ENCODE measurements at places on chromosomes 12 and 14. TPM values are rescaled to one million over a fixed set of nuclear protein-coding genes. Genes with fewer than 3 reads are reported as not detected.

DNA sequence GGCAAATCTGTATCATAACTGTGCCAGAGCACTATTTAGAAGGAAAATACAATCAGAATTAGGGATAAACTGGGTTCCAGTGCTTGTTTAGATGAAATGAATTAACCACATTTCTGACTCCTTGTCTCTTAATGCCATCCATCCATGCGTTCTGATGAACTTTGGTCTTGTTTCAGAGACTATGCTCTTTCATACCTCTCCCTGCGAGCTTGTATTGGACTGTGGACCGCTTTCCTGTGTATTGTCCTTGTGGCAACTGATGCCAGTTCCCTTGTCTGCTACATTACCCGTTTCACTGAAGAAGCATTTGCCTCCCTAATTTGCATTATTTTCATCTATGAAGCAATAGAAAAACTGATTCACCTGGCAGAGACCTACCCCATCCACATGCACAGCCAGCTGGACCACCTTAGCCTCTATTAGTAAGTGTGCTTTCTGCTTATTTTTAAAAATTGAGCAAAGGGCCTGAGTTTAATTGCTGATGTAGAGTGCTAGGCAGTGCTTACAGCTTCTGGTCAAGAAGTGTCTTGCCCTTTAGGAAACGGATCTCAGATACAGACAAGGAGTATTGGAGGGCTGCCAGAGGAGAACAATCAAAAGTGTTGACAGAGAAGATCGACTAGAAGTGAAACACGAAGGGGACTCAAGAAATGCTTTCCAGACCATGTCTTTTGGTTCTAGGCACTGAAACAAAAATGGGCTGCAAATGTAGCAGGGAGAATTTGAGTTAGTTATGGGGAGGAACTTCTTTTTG is 46.7 kb downstream of the SLC4A8 start:
- DNase-seq = no peak

DNA sequence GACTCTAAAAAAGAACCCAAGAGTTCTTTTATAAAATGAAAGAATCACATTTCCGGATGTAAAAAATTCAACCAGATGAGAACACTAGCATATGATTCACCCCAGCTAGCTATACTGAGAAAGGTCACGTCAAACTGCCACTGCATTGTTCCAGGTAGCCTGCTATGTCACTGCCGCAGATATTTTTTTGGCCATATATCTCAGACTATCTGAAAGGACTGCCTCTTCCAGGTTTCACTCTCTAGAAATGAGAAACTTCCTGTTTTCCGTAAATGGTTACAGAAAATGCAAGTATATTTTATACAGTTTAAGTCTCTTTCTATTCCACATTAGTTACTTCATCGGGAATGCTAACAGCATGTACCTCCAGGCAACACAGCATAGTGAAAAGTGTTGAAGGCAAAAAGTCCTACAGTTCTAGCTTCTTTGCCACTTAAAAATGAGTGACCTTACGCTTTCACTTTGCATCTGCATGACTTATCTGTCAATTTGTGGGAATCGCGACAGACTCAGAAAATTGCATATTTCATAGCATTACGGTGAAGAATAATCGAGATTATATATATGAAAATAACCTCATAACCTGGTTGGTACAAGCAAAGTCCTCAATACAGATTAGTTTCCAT is 105.2 kb downstream of the MED13L start:
- DNase-seq = no peak

DNA sequence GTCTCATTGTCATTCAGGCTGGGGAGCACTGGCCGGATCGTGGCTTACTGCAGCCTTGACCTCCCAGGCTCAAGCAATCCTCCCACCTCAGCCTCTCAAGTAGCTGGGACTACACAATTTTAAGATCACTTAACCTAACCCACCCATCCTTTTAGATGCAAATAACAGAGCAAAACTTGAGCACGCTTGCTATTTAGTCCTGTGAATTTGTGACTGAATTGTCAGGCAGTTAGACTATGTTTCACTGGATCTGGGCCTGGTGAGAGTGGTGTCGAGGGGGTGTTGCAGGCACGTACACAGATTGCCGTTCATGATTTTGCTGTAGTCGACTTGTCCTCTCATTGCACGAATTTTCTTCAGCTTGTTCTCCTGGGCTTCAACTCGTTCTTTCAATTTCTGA is 38.2 kb downstream of the ZFYVE21 start:
- no peak for DNase-seq

Gene SLC25A47
- polyA plus RNA-seq = 0.10 TPM

Gene IL26
- not detected for polyA plus RNA-seq
